ENCODE measurements at places on chromosomes 3 and 15.

DNA sequence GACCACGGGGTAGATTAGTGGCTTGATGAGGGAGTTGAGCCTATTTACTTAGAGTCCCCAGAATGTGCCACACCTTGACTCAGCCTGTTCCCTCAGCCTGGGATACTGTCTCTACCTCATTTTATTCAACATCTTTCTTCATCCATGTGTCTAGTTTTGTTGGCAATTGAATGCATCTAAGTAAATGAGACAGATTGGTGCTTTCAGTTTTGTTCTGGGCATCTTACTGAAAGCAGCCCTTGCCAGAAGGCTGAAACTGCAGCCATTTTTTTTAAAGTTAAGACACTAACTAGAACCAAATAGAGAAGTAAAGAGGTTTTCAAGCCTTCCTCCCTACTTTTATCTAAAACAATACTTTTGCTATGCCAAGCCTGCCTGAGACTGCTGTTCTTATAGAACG lies 246.8 kb downstream of the SLCO3A1 start:
- DNase-seq = no peak

- no peak for DNase-seq
Observed at GRCh38 chr3:115800489-115801075, 177.3 kb downstream of the GAP43 start.

DNA sequence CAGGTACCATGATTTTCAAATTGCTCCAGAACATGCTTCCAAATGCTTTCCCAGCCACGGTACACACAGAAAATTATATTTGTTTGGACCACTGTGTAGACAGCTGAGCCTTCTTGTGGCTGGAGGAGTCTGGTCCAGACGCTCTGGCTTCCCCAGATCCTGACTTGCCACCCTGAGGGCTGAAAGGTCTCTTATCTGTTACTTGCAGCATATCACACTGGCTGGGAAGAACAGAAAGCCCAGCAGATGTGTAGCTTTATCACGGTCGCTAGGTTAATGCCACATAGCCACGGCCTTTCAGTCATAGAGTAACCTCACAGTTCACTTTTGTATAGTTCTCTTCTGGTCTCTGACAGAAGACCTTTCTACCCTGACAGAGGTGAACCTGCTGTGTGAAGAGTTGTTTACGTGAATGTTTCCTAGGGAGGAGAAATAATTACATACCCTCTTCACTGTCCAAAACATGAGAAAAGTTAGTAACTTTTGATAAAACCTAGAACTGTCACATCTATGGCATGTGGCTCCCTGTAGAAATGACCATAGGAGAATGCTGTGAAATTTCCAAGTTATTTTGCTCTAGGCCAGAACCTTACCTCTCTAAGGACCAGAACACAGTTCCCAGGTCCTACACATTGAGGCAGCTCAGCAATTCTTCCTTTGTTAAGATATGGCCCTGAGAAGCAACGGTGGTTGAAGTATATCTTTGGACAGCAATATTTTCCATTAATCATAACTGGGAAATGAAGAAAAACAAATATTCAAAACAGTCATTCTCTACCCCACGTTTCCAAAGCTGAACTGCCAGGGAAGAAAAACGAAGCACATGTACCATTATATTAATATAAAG lies 15.8 kb upstream of the STIMATE start:
- no peak for DNase-seq

DNA sequence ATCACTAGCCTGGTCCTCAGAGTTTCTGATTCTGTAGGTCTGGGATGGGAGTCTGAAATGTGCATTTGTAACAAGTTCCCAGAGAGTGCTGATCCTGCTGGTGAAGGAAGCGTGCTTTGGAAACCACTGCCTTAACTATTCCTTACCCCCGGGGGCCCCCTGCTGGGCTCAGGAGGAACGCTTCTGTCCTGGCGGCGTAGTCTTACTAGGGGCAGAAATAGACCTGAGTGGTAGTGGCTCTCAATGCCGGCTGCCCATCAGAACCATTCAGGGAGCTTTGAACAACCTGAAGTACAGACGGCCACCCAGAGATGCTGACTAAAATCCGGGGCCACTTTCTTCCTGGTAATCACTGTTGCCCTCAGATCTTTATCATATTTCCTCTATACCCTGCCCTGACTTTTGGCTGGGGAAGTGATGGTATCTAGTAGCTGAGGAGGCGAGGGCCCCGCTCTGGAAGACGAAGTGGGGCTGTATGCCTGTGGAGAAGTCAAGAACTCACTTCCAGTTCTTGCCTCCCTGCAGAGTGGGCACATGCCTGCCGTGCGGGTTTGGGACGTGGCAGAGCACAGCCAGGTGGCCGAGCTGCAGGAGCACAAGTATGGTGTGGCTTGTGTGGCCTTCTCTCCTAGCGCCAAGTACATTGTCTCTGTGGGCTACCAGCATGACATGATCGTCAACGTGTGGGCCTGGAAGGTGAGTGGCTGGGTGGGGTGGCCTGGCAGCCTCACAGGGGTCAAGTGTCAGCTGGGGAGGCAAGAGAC lies 16.3 kb upstream of the JMJD7 start:
- DNase-seq = peak; percentile 71
